ENCODE measurements at places on chromosomes 5 and 9. TPM values are rescaled to one million over a fixed set of nuclear protein-coding genes. Genes with fewer than 3 reads are reported as not detected.

DNA sequence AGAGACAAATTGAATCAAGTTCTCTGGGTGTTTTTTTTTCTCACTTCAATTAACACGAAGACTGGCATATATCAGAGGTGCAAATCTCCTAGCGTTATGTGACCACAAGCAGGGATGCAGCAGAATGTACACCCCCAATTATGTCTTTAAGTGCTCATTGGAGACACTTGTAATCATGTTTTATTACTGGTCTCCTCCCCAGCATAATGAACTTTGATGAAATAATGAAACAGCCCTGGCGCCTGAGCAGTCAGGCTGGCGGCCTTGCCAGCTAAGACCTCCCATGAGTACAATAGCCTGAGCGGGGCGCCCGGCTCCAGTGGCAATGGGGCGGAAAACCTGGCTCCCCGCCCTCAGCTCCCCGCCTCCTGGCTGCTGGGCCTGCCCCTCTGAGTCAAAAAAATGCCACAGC, 209.4 kb upstream of the MSX2 start:
- no peak for DNase-seq

DNA sequence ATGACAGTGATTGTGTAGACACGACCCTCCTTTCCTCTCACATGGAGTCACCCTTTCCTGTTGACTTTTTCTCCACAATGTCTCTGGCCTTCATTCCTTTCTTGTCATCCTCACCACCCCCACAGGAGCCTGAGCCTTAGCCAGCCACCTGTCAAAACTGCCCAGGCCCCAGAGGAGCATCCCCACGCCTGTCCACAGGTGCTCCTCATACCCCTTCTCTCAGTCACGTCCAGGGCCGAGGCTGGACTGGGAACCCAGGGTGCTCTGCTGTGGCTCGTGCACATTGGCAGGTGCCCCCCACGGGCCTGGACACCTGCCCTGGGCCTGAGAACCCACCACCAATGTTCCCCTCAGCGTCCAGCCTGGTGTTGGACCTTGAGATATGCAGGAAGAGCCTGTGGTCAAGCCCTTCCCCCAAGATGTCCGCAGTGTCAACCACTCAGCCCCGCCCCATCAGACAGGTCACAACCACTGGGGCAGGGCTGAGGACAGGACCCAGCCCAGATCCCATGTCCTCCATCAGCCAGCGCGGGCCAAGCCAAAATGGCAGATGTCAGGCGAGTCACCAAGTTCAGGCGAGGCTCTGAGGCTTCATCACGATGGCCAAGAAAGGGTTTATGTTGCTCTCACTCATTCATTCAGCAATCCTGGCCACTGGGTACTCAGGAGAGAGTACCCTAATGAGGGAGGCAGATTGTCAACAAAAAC, 65.8 kb upstream of the STXBP1 start:
- DNase-seq, result no peak

GRCh38 chr5:150624334-150625163, 15.9 kb upstream of the SYNPO start:
- peak; percentile 71 for DNase-seq

DNA sequence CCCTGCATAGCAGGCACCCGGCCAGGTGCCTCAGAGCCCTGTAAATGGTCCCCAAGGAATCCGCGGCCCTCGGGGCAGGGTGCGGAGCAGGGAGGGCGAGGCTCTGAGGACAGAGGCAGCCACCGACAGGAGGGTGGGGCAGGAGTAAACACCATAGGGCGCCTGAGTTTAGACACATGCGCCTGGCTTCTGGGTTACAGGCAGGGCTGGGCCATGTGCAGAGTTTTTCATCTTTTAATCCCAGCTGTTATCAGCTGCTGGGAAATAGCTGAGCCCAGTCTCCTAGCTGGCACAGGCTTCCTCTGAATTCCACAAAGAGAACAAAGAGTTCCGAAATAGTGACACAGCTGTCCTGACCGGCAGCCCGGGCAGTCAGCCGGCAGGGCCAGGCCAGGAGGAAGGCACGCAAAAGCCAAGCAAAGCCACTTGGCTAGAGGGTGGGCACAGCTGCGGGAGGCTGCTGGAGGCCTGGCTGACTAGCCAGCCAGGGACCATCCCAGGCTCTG, 98.9 kb upstream of the PHYKPL start:
- DNase-seq, result peak; percentile 76

The CDC42SE2 gene
- total RNA-seq, result 15.4 TPM

The CCL19 gene
- total RNA-seq, result 8.0 TPM
